Fibroblast of lung (primary cell): ENCODE measurements at places on chromosomes 2 and 18. TPM values are rescaled to one million over a fixed set of nuclear protein-coding genes. Genes with fewer than 3 reads are reported as not detected.

FOXI3 gene
- total RNA-seq, result not detected in 2 replicates

AP1S3 gene
- total RNA-seq, result 3.3 TPM in 2 replicates

DNA sequence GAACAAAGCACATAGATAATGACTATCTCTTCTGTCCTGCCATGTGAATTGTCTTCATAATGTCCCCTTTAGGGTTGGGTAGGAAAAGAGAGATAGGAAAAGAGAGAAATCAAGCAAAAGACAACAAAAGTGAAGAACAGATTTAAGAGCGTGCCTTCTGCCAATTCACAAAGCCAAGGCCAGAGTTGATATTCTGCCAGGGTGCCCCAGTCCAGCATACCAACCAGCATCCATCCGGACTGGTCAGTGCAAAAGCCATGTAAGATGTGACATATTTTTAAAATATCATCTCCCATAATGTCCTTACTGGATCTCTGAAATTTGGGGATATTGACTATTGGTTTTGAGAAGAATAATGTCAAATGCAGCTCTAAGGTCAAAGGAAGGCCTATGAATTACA is 35.7 kb upstream of the KLF7 start:
- no peaks in the 10 kb centered on the region for H3K4me1 ChIP-seq
- H3K27me3 ChIP-seq, result no peaks in the 10 kb centered on the region
- no peak overlapping the region for H3K27ac ChIP-seq

DNA sequence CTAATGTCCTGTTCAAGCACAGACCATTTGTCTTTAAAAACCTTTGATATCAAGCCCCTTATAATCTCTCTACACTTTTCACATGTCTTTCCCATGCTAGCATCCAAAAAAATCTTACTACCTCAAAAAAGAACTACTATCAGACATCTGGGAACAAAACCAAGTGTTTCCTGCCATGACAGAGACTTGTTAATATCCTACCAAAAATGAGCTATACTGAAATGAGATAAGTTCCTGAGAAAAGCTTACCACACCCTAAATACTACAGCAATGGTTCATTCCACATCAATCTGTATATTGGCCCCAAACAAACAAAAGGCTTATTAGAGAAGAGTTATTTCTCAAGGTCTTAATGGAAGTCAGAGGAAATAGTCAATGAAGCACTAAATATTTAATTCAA is 230.1 kb downstream of the DYM start:
- H3K27me3 ChIP-seq, result no peaks in the 10 kb centered on the region
- no peak overlapping the region for H3K27ac ChIP-seq
- no peaks in the 10 kb centered on the region for H3K36me3 ChIP-seq
- peak; percentile 42 for DNase-seq
- no peaks in the 10 kb centered on the region for H3K4me1 ChIP-seq
- no peak overlapping the region for H3K4me3 ChIP-seq

DNA sequence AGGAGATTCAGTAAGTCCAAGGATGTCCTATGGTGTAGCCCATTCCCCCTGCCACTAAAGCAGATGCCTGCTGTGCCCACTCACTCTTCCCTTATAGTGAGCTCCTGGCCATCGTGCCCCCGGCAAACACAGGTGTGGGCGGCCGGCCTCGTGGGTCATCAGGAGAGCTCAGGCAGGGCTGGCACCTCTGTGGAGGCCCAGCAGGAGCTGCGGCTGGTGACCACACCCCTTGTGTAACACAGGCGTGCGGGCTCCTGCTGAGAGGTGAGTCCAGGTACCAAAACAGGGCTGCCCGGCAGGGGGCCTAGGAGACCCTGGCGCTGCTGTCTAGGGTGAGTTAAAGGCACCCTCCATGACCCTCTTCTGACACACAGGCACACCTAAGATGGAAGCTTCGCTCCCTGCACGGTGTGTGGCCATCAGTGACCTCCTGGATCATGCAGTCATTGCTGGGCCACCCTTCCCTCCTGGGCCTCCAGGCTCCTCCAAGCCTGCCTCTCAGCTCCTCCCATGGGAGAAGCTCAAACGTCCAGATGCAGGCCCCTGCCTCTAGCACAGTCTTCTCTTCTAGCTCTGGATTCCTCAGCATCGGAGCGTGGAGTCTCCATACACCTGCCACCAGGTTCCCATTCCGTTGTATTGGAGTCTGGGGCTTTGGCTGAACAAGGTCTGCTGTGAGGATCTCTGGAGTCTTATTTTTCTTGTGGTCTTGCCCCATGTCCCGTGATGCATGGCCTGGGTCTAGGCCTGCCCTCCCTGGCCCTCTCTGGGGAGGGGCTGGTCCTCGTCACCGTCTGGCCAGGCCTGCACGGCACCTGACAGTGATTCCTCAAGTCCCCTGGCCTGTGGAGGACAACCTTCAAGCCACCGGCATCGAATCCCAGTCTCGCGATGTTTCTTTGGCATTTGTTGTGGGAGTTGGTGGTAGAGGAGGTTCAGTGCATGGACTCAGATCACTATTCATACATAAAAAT is 246.9 kb downstream of the ACKR3 start:
- H3K36me3 ChIP-seq, result no peaks in the 10 kb centered on the region
- no peaks in the 10 kb centered on the region for H3K4me1 ChIP-seq
- H3K4me3 ChIP-seq, result no peak overlapping the region
- no peaks in the 10 kb centered on the region for H3K27me3 ChIP-seq
- H3K27ac ChIP-seq, result no peak overlapping the region
- no peak for DNase-seq
